ENCODE measurements at places on chromosomes 3 and 15. TPM values are rescaled to one million over a fixed set of nuclear protein-coding genes. Genes with fewer than 3 reads are reported as not detected.

The XYLB gene
- 1.5 TPM for total RNA-seq

The IL17RE gene
- 1.5 TPM for total RNA-seq

The CTSH gene
- 17.1 TPM for total RNA-seq

The FANCI gene
- total RNA-seq, result 69.6 TPM

The GOLGA8H gene
- total RNA-seq, result 0.44 TPM

The NDN gene
- total RNA-seq, result 53.5 TPM

The CALML4 gene
- 7.4 TPM for total RNA-seq

The SPG21 gene
- 59.9 TPM for total RNA-seq

The TTLL13 gene
- total RNA-seq, result 0.07 TPM

The RAB6B gene
- 1.2 TPM for total RNA-seq

The OPA1 gene
- total RNA-seq, result 82.0 TPM

The VEPH1 gene
- total RNA-seq, result 3.3 TPM

The RGMA gene
- total RNA-seq, result 34.3 TPM

The PIGBOS1 gene
- 20.1 TPM for total RNA-seq

The P2RY12 gene
- 0.10 TPM for total RNA-seq

The CPB1 gene
- total RNA-seq, result 0.07 TPM

The IL20RB gene
- 3.2 TPM for total RNA-seq

- no peak for DNase-seq
Measured at GRCh38 chr15:101689901-101690300, 34.4 kb downstream of the TARS3 start.

- peak; percentile 57 for DNase-seq
Measured at GRCh38 chr3:44061961-44062360, 179.7 kb upstream of the TOPAZ1 start.

DNA sequence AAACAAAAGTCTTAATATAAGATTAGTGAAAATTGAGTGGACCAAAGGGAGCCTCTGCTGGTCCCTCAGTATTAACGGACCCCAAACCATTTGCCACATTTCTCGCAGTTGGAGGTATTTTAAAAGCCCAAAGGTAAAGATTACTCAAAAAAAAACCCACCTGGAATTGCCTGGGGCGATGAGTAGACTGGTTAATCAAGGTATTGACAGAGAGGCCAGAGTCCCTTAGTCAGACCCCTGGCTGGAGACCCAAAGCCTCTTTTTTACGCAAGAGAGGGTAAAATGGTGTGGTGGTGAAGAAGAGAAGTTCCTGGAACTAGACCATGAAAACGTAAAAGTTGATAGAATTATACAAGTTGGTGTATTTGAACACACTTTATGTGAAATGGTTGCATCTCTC, 137.2 kb downstream of the IMPG2 start:
- DNase-seq, result no peak

GRCh38 chr3:71673486-71673885, 51.7 kb downstream of the EIF4E3 start:
- no peak for DNase-seq

DNA sequence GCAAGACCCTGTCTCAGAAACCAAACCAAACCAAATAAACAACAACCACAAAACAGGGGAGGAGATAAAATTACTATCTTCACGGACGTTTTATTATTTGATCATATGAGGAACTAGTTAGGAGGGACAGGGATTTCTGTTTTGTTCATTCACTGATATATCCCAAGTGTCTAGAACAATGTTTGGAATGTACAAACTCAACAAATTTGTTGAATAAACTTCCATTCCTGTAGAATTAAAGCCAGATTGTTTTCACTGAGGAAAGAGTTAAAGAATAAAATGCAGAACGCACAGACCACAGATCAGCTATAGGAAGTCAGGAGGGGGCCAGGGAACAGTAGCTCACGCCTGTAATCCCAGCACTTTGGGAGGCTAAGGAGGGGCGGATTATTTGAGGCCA, 6.5 kb upstream of the STRC start:
- no peak for DNase-seq

GRCh38 chr3:175392653-175393052, 533.5 kb downstream of the NAALADL2 start:
- no peak for DNase-seq

DNA sequence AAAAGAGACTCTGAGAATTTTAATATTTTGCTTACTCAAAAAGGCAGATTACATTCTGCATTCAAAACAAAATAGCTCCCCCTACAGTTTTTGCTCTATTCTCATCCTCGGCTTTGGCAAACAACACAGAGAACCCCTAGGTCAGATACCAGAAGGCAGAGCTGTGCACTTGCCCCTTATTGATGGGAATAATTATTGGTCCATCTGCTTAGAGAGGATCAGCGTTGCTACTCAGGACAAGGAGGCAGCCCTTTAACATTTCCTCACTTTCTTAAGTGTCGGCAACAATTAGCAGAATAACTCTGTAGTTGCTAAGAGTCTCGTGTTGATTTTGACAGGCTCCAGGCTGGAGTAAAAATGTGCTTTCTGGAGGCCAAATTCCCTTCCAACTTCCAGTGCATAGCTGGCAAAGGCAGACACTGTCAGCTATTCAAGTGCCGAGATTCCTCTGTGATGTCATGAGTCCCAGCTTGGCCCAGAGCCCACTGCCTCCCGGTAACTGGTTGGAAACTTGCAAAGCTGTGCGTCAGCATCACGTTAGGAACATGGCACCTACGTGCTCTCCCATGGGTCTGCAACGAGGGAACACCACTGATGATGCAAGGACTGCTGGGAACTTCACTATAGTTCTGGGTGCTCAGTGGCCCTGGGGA, 482.7 kb upstream of the ADAMTS9 start:
- peak; percentile 18 for DNase-seq

- DNase-seq, result no peak
Measured at GRCh38 chr3:176942305-176942704, 255.0 kb downstream of the TBL1XR1 start.

DNA sequence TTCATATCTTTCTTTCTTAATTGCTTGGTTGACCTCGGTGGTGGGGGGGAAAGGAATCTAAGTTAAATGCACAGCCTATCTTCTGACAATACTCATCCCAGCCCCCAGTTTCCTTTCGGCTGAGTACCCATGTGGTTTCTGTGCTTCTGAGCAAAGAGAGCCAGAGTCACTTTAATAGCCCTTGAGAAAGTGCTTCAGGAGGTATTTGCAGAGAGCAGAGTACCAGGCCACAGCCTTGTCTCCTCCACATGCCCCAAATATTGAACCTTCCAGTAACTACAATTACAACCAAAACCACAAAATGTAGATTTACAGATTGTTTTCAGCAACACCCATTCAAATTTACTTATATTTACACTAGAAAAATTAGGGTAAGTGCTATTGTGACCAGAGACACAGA, 647.4 kb downstream of the NR2F2 start:
- DNase-seq, result no peak

GRCh38 chr3:126683069-126683468, 21.0 kb upstream of the CHCHD6 start:
- DNase-seq, result no peak

GRCh38 chr3:34408088-34408487, 609.7 kb downstream of the PDCD6IP start:
- DNase-seq, result no peak

- no peak for DNase-seq
Measured at GRCh38 chr15:73867426-73867825, 5.9 kb upstream of the TBC1D21 start.

DNA sequence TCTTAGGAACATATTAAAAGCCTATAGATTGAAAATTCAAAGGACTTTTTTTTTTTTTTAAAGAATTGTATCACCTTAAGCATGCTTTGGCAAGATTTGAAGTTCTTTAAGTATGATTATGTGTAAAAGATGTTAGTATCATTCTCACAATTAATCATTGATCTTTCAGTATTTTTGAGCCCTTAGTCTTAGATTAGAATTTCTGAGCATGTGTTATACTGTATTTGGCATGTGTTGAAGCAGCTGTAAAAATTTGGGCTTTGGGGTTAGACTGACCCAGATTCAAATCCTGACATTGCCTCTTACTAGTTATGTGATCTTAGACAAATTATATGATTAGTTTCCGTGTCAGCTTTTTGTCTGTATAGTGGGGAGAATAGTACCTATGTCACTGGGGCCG, 6.3 kb downstream of the OXSR1 start:
- no peak for DNase-seq

GRCh38 chr3:14117468-14118399, 6.9 kb downstream of the CHCHD4 start:
- DNase-seq, result no peak

- no peak for DNase-seq
Measured at GRCh38 chr15:100508641-100509300, 20.0 kb downstream of the CERS3 start.

- no peak for DNase-seq
Measured at GRCh38 chr15:90013503-90013937, 12.4 kb downstream of the ZNF710 start.

- no peak for DNase-seq
Measured at GRCh38 chr15:83099290-83099689, 8.2 kb upstream of the TM6SF1 start.

- DNase-seq, result no peak
Measured at GRCh38 chr3:54964081-54964480, 36.2 kb upstream of the LRTM1 start.

DNA sequence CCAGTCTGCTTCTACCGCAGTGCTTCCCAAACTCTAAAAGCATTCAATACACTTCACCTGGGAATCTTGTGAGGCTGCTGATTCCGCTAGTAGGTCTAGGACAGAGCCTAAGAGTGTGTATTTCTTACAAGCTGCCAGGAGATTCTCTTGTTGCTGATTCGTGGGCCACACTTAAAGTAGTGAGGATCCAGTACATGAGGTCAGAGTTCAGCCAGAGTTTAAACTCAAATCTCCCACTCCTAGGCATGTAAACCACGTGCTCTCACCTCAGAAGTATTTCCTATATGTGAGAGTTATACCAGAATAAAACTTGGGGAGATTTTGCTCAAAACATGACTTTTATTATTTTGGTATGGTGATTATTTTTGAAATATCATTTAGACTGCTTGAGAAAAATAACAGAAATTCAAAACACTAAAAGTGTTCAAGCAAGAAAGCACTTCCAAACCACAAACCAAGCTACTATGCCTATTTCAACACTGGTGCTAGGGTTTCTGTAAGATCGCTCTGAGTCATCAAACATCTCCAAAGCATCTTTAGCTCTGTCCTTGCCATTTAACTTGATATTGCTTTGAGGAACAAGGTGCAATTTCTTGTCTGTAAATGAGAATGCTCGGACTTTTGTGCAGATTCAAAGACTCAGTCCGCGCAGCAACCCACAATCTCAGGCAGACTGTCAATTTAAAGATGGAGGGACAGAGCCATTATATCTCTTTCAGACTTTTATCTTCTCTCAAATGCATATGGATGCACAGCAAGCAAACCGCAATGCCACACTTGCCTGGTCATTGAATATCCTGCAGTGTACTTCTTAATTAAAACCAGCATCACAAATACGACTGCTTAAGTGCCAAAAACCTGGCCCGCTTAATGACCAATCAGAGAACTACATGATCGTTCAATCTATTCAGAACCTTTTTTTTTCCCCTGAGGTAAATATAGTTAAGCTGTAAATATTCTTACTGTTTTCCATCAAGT, 59.8 kb downstream of the AGTR1 start:
- no peak for DNase-seq

GRCh38 chr3:9837701-9838582, 5.9 kb downstream of the RPUSD3 start:
- DNase-seq, result no peak

- peak; percentile 30 for DNase-seq
Measured at GRCh38 chr3:105516972-105517371, 150.3 kb downstream of the ALCAM start.

- no peak for DNase-seq
Measured at GRCh38 chr3:122784436-122784835, 9.2 kb downstream of the HSPBAP1 start.

DNA sequence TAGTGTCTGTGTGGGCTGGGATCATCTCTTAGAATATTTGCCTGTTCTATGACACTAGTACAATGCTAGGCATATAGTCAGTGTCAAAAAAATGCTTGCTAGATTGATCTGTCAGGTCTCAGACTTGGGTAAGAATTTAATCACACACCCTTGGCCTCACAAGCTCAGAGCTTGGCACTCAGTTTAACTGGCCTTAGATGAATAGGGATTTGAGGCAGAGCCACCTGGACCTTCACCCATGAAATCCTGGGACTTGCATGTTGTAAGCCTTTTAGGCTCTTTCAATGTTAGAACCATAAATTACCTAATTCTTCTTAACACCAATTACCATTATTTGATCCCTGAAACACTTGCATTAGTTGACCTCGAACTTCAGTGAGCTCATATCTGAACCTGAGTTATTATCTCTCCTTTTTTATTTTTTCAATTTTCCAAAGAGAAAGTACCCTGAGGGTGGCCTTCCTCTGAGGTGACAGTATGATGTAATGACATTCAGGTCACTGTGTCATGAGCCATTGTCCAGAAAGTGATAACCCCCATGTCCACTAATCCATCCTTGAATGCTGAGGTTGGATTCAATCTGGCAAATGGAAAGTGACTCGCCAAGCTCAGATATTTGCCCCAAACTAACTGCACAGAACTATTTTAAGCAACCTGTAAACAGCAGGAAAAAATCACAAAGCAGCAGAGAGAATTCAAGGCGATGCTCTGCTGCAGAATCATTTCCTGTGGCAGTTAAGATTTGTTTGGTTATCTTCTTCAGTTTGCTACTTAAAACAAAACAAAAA, 615.2 kb upstream of the NR2F2 start:
- DNase-seq, result no peak

DNA sequence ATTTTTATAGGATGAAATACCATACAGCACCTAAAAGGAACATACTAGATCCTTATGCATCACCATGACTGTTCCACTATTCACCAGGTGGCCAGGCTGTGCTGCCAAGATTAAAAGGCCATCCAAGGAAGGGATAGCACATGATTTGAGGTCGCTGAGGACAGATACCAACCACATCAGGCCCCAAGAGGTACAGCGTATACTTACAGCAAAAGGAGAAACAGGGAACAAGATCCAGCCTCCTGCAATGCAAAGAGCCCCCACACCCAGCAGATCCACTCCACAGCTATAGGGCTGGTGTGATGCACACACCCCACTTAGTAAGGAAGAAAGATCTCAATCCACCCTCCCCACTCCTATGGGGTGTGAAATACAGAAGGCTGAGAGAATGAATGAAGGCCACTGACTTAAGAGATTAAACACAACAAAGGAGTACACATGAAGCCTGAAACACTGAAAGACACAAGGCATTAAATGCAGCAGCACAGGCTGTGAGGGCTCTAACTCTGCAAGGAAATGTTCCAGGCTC, 32.0 kb upstream of the ZNF445 start:
- no peak for DNase-seq

GRCh38 chr3:155629056-155629455, 115.8 kb downstream of the PLCH1 start:
- no peak for DNase-seq

GRCh38 chr3:193842029-193842798, 249.2 kb downstream of the OPA1 start:
- DNase-seq, result no peak

GRCh38 chr3:5212628-5213573, 25.4 kb downstream of the EDEM1 start:
- peak; percentile 57 for DNase-seq

- no peak for DNase-seq
Measured at GRCh38 chr15:37038716-37039106, 61.6 kb downstream of the MEIS2 start.

DNA sequence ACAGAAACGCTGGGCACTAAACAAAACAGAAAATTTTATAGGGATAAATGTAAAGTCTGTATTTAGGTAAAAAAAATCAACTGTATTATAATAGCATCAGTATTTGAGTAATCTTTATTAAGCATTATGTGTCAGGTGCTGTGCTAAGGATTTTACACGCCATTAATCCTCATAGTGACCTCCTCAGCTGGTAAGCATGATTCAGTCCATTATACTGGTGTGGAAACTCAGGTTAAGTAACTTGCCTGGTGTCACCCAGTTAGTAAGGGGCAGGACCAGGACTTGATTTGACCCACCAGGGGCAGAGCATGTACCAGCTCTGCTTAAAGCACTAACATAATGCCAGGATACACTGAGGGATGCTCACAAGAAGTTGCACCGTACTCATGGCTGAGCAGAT, 4.8 kb downstream of the MYO5C start:
- no peak for DNase-seq

Data from H7 (cell line).